ENCODE measurements at places on chromosomes 3 and 15.
A peak's percentile ranks its signal among the peaks of the same experiment; 100 is the strongest.

GRCh38 chr3:185594073-185594472 lies 8.0 kb downstream of the SENP2 start:
- no peak for DNase-seq

GRCh38 chr15:52331490-52332240 lies 36.1 kb upstream of the MYO5C start:
- peak; percentile 62 for DNase-seq

GRCh38 chr15:78093242-78094020 lies 1.1 kb downstream of the SH2D7 start:
- peak; percentile 77 for DNase-seq

DNA sequence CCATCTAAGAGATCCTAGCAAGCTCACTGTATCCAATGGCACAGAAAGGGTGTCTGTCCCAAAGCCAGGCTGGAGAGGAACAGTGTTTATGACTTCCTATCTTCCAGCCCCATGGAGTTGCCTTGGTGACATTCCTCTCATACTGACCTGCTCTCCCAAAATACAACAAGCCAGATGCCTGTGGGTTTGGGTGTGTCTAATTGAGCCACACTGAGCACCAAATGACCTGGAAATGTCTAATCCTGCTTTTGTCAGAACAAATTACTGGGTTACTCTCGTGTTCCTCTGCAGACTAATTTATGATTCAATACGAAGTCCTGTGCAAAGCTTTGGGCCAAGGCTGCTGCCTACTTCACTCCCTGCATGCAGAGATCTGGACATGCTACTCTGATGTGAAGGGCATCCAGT lies 98.1 kb upstream of the STRIT1 start:
- peak; percentile 62 for DNase-seq

DNA sequence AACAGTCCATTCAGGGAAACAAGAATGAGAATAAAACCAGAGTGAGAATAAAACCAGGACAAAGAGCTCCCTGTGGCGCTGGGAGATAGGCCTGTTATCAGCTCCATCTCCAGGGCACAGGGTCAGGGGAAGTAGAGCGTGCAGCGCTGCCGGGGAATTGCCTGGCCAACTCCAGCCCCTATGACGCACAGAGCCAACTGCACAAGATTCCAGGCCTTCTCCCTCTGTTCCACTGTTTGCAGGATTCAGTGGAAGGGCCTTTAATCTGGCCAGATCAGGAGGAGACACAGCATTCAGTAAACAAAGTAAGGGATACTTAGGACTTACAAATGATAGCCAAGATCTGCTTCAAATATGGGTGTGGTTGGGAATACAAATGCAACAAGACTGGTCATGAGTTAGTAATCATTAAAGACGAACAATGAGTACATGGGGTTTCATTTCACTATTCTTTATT lies 49.4 kb downstream of the ITGB5 start:
- DNase-seq = peak; percentile 64

- peak; percentile 52 for DNase-seq
Measured at GRCh38 chr3:197750858-197751737, 1.4 kb downstream of the FYTTD1 start.

- DNase-seq = no peak
Measured at GRCh38 chr15:68028888-68029207, 25.3 kb upstream of the PIAS1 start.

DNA sequence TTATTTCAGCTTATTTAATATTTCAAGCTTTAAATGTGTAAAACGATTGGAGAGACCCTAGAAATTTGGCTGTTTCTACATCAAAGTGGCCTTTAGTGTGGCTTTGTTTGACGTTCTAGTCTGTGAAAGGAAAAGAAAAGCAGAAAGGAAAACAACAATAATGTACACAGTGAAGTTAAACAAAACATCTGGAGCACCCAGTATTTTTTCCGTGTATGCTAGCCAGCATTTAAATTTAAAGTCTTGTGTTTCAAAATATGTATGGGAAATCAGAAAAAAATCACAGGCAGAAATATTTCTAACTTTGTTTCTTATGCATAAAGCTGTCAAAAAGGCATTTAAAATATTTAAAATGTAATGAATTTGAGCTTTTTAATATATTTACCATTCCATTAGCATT lies 218.1 kb downstream of the NAALADL2 start:
- no peak for DNase-seq

DNA sequence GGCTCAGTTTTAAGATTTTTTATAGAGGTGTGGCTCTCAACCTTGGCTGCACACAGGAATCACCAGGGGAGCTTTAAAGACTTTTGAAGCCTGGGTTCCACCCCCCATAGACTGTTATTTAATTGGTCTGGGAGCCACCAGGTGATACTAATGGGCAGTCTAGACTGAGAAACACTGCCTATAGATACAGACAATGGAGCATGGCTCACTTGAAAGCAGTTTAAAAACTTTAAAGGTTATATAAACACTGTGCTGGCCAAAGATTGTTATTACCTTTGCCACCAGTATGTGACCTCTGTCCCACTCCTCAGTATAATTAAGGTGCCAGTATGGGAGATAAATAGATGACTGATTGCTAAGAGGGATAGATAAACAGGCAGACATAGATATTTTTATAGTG lies 3.8 kb downstream of the GOLIM4 start:
- DNase-seq = no peak
